OCI-LY7 (cell line): ENCODE measurements at places on chromosomes 7 and 10. TPM values are rescaled to one million over a fixed set of nuclear protein-coding genes. Genes with fewer than 3 reads are reported as not detected.

CHAT gene
- total RNA-seq = not detected in 2 replicates

- no peak for DNase-seq
Measured at GRCh38 chr7:8387551-8388256, 45.7 kb upstream of the NXPH1 start.

DNA sequence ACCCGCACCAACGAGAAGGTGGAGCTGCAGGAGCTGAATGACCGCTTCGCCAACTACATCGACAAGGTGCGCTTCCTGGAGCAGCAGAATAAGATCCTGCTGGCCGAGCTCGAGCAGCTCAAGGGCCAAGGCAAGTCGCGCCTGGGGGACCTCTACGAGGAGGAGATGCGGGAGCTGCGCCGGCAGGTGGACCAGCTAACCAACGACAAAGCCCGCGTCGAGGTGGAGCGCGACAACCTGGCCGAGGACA is 1.6 kb downstream of the VIM start:
- no peak for DNase-seq

DNA sequence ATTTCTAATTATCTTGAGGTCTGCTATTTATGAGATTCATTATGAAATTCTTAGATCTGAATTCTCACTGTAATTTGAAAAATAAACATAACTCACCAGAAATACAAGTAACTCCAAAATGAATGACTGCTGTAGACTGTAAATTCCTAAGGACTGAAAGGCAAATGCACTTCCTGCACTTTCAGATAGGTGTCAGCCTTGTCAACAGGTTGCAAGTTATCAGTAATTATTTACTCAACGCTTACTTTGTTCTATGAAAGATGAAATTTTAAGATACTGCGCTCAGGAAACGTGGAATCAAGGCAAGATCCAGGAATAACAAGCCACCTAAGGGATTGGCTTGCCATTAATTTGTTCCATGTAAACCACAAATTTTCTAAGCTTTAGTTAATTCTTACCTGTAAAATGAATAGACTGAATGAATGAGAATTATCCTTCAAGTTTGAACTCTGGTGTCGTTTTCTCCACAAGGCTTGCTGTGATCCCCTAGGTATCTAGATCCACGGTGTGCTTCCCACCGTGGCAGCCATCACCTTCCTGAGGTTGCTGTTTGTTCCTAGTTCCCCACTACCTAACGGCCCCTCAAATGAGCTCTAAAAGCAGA is 12.6 kb downstream of the DHX32 start:
- peak; percentile 41 for DNase-seq

GRCh38 chr10:60974463-60975149 is 30.6 kb upstream of the RHOBTB1 start:
- DNase-seq = no peak

- no peak for DNase-seq
Measured at GRCh38 chr7:158053183-158053915, 534.3 kb downstream of the PTPRN2 start.
